ENCODE measurements at places on chromosomes 3 and 15. TPM values are rescaled to one million over a fixed set of nuclear protein-coding genes. Genes with fewer than 3 reads are reported as not detected.

GRCh38 chr15:88932271-88932874, 19.2 kb upstream of the MFGE8 start:
- DNase-seq, result peak; percentile 22

DNA sequence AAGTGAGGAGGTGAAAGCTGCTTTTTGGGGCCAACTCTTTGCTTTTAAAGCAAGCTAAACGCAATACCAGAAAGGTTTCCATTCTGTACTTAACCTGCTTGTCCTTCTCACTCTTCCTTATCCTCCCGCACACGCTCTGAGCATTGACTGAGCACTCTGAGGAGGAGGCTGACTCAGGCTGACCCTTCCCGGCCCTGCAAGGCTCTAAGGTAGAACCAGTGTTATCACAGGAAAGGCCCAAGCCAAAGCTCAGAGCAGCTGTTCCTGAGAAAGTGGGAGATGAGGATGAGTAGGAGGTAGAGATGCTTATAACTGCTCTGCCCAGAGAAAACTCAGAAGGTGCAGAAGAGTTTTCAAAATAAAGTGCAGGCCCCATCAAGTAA, 2.3 kb downstream of the B3GNT5 start:
- no peak for DNase-seq

DNA sequence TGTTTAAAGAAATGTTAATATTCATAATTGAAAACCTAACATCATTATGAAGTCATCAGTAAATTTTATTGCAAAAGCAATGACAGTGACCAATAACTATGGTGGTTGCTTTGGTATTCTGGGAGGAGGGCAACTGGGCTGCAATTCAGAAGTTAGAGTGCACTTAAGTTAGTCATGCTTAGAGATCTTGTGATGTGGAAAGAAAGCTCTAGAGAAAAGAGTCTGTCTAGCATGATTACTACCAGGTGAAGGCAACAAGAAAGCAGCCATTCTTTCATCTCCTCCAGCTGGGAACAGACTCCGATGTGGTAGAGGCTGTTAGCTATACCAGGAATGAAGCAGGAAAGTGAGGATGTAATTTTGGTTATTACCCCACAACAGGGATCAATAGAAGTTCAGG, 625.6 kb downstream of the SI start:
- DNase-seq, result no peak

GRCh38 chr3:111012388-111013248, 59.0 kb upstream of the NECTIN3 start:
- DNase-seq, result no peak

DNA sequence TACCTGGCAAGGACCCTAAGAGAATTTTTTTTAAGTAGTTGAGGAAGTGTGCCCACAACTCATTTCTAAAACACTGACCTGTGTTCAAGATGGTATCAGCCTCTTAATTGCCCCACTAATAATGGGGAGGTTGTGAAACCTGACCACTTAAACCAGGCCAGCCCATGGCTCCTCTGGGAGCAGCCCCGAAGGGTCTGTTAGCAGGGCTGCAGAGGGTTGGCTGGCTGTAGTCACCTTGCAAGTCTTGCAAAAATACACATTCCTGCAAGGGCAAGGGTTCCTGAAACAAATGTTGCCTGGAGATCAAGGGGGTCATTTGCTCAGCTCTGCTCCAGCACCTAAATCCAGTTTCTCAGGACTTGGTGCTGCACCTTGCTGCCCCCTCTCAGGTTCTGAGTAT, 3.2 kb downstream of the IL17RD start:
- no peak for DNase-seq

DNA sequence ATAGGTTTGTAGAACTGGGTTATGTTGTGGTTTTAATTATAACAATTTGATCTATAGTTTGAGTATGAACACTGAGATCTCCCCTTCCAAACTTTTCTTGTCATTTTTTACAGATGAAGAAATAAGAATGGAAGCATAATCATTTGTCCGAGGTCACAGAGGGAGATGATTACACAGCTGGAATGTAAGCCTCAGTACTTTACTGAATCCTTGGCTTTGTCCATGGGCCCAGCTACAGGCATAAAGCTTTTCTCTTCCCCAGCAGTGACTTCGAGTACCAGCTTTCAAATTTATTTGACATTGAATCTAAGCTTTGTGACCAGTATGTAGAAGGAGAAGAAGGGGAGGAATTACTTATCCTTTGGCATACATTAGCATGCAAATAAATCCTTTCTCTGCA, 80.9 kb upstream of the DCBLD2 start:
- no peak for DNase-seq

DNA sequence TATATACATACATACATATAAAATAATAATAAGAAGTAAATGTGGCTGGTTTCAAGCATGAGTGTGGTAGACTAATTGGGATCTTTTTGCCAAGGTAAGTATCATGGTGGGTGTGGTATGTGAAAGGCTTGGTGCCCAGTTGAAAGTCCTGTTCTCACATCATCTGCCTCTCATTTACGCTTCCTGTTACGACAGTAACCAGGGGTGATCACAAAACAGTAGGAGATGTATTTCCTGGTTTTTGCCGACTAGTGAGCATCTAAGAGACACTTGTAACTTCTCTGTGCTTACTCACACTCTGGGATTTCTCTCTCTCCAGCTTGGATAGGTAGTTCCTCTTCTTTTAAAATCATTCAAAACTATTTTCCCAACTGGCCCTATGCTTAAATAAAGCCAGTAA, 1028.3 kb upstream of the NR2F2 start:
- DNase-seq, result no peak

DNA sequence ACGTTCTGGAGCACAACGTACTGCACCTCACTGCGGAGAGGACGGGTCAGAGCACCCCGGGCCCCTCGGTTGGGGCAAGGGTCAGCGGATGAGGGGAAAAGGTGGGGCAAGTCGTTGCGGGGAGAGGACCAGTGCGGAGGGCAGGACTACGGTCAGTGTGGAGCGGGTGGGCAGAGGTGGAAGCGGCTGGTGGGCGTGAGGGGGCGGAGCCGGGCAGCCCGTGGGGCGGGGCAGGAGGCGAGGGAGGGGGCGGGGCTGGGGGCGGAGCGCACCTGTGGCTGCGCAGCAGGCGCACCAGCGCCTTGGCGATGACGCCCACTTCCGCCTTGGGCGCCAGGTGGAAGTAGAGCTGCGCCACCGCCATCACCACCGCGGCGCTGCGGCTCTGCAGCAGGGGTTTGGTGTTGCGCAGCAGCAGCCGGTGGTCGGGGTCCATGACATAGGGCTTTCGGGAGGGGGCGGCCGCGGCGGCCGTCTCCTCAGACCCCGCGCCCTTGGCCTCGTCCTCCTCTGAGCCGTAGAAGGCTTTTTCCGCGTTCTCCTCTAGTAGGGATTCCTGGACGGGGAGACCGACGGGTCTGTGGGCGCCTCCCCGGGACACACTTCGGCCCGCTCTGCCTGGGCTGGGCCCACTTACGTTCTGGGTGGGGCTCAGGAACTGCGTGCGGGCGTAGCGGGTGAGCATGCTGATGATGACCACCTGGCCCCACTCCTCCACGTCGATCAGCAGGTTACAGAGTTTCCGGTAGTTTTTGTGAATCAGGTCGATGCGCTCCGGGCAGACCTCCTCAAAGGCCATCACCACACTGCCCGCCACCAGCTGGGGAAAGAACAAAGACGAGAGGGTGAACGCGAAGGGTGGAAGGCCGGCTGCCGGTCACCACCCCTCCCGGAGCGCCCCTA, 29.2 kb downstream of the AP3B2 start:
- DNase-seq, result no peak

GRCh38 chr3:111621535-111621934, 26.4 kb upstream of the ZBED2 start:
- DNase-seq, result no peak

DNA sequence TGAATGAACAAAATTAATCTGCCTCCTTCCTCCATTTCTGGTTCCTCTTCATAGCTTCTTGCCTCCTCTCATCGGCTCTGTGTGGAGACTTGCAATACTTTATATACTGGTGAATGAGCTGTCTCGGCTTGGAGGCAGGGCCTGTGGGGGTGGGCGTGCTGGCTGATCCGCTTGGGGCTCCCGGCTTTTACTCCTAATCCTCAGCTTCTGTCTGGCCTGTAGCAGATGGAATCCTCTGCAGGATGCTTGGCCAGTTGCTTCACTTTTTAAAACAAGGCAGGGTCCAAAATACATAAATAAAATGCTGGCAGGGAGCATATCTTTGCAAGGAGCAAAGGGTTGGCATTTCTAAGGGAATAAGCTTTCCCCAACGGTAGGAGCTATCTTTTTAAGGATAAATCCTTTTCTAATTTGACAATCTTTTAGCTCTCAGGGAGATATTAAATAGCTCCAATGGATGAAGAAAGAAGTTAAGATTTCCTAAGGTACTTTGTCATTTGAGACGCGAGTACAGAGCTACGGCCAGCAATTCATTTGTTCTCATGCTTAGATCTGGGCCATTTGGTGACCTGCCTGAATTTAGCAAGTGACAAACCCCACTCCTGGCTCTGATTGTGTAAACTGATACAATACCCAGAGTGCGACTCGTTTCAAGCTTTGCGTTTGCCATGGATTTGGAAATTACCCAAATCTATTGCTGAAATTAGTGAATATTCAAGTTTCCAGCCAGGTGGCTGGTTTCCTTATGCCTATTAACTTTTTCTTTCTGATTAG, 18.9 kb downstream of the SV2B start:
- DNase-seq, result no peak

- no peak for DNase-seq
Measured at GRCh38 chr3:107662586-107662985, 139.8 kb downstream of the BBX start.

DNA sequence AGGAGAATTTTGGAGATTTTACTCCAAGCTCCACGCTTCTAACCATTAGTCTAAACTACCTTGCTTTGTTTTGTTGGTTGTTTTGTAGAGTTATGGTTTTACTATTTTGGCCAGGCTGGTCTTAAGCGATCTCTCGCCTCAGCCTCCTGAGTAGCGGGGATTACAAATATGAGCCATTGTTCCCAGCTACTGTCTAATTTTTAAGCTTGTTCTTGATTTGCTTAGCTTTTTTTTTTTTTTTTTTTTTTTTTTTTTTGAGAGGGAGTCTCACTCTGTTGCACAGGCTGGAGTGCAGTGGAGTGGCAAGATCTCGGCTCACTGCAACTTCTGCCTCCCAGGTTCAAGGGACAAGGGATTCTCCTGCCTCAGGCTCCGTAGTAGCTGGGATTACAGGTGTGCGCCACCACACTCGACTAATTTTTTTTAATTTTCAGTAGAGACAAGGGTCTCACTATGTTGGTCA, 28.5 kb downstream of the EFCAB12 start:
- no peak for DNase-seq

- no peak for DNase-seq
Measured at GRCh38 chr15:59176653-59177316, 29.9 kb upstream of the LDHAL6B start.

GRCh38 chr3:85591451-85591850, 632.7 kb downstream of the CADM2 start:
- DNase-seq, result no peak

DNA sequence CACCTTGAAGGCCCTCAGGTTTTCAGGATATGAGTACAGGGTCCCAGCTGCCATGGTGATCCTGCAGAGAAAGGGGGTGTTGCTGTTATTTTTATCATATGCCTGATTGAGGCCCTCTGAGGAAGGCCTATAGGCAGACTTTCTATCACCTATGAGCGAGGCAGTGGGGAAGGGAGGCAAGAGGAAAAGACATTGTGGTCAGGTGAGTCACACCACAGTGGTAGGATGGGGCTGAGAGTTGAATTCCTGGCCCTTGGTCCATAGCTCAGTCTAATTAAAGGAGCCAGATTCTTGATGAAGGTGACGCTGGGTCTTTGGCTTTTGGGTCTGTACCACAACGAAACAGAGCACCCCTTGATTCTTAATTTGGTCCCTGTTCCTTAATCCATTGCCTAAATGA, 72.7 kb downstream of the ZNF621 start:
- DNase-seq, result no peak

- no peak for DNase-seq
Measured at GRCh38 chr3:156142702-156143101, 22.3 kb downstream of the KCNAB1 start.

DNA sequence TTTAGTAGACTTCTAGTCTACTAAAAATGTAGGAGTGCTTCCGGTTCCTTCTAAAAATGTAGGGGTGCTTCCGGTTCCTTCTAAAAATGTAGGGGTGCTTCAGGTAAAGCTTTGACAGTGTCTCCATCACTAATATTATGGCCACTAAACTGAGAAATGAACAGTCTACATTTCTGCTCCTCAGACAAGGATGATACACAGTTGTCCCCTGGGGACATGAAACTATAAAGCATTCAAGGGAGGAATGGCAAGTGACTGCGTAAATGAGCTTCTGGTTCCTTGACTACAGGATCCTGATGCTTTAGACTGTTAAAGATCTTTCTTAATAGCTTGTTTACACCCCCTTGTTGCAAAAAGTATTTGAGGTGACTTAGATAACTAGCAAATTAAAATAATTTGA, 53.9 kb upstream of the SLC9A9 start:
- DNase-seq, result no peak

GRCh38 chr3:125281381-125281780, 68.8 kb upstream of the SLC12A8 start:
- DNase-seq, result no peak

- no peak for DNase-seq
Measured at GRCh38 chr3:37543666-37544065, 318.0 kb upstream of the CTDSPL start.

DNA sequence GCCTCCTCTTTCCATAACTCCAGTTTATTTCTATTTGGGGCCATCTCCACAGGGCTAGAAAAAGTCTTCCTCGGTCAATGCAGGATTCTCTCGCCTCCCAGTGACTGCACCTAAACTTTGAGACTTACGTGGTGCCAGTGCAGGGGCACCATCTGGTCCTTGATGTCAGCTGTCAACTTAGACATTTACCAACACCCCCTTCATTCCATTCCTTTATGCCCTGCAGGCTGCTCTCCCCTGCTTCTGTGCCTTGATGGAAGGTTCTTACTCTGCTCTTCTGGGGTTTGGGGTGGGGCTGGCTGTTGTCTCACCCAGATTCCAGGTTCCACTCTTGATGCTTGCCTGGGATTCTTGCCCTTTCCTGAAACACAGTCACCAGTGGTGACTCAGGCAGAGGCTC, 101.8 kb downstream of the ST8SIA2 start:
- no peak for DNase-seq

DNA sequence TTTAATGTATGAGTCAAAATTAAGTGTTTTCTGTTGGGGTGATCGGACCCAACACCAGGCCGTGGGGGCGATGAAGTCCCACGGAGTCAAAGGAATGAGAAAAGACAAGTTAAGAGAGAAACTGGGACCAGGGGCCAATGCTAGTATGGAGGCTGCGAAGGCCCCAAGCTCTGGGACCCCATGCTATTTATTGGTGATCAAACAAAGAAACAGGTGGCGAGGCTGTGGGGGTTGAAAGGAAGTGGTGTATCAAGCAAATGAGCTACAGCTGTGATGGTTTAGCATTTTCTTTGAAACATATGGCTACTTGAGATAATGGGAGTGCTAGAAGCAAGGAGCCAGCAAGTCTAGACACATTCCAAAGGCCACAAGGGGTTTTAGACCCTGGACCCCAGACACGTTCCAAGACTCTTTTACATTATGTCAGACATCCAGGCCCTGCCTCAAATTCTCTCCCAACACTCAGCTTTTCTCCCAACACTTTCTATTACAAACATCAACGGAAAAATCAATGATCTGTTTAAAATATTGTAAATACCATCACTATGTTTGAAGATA, 56.0 kb upstream of the SNRPN start:
- DNase-seq, result no peak

Gene ELP6
- total RNA-seq, result 28.7 TPM

Gene WDR93
- total RNA-seq, result not detected

Gene ADAMTS9
- 17.4 TPM for total RNA-seq

Gene C3orf49
- not detected for total RNA-seq

Gene FRMD4B
- 19.5 TPM for total RNA-seq

Gene GOLGA8Q
- total RNA-seq, result not detected

Gene GOLGA8G
- total RNA-seq, result not detected

Gene TNNC1
- 4.4 TPM for total RNA-seq

Gene BCHE
- total RNA-seq, result 9.7 TPM

Gene SST
- not detected for total RNA-seq

Gene COMMD4
- total RNA-seq, result 53.0 TPM
